ENCODE measurements at places on chromosomes 6 and 20. TPM values are rescaled to one million over a fixed set of nuclear protein-coding genes. Genes with fewer than 3 reads are reported as not detected.

The AKAP12 gene
- total RNA-seq: 143 TPM

The ZSCAN23 gene
- 13.2 TPM for total RNA-seq

The PGC gene
- 0.18 TPM for total RNA-seq

The SLC35D3 gene
- 0.12 TPM for total RNA-seq

The NDRG3 gene
- total RNA-seq: 22.5 TPM

The HCRTR2 gene
- total RNA-seq: 0.76 TPM

The PHACTR1 gene
- total RNA-seq: 13.8 TPM

The MEP1A gene
- total RNA-seq: not detected

The HLA-DRB5 gene
- 1.8 TPM for total RNA-seq

The PABPC1L gene
- total RNA-seq: 30.0 TPM

The EPHA7 gene
- total RNA-seq: 29.5 TPM

The ZBTB12 gene
- total RNA-seq: 14.4 TPM

The SLC17A3 gene
- 0.12 TPM for total RNA-seq

The MUCL3 gene
- total RNA-seq: not detected

The CCHCR1 gene
- total RNA-seq: 27.2 TPM

The LPIN3 gene
- total RNA-seq: 14.1 TPM

The AIF1 gene
- total RNA-seq: 18.7 TPM

The WFDC2 gene
- 77.5 TPM for total RNA-seq

The PPP1R16B gene
- 7.1 TPM for total RNA-seq

The OR2J3 gene
- not detected for total RNA-seq

The ANKRD66 gene
- not detected for total RNA-seq

The IYD gene
- 1.3 TPM for total RNA-seq

The RUNX2 gene
- total RNA-seq: 3.3 TPM

The PPIL6 gene
- 11.7 TPM for total RNA-seq

Data from metanephros (tissue), 2 donors.